ENCODE measurements at places on chromosomes 5 and 9.

GRCh38 chr5:65332591-65332990 is 149.1 kb downstream of the ADAMTS6 start:
- DNase-seq: no peak

DNA sequence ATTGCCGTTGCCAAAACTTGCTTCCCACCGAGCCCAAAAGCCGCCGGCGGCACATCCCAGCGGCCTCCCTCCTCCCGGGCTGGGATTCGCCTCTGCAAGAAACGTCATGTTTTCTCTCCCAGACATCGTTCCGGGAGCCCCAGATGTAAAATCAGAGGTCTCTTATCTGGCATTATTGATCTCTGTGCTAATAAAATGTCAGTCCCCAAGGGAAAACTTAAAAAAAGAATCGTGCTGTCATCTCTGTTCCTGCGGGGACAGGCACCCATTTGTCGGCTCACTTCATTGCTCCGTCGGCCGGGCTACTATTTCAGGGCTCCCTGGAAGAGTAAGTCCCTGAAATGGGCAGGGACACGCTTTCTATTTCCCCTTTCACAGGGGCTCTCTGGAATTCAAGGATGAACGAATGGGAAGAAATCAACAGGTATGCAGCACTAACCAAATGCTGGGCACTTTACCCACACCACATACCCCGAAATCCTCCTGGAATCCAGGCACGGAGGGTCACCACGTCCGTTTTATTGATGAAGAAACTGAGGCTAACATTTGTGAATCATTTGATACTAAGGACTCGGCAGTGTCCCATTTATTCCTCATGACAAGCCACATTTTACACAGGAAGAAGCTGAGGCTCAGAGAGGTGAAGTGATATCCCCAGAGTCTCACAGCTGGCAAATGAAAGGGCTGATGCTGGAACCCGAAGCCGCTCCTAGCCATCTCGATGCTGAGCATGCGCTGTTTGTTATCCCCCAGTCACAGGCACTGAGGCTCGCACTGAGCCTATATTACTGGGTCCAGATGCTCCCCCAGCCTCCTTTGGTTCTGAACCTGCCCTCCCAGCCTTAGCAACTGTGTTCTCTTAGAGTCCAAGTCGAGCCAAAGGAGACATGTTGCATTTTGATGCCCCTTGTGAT is 35.7 kb upstream of the MSX2 start:
- DNase-seq: no peak

DNA sequence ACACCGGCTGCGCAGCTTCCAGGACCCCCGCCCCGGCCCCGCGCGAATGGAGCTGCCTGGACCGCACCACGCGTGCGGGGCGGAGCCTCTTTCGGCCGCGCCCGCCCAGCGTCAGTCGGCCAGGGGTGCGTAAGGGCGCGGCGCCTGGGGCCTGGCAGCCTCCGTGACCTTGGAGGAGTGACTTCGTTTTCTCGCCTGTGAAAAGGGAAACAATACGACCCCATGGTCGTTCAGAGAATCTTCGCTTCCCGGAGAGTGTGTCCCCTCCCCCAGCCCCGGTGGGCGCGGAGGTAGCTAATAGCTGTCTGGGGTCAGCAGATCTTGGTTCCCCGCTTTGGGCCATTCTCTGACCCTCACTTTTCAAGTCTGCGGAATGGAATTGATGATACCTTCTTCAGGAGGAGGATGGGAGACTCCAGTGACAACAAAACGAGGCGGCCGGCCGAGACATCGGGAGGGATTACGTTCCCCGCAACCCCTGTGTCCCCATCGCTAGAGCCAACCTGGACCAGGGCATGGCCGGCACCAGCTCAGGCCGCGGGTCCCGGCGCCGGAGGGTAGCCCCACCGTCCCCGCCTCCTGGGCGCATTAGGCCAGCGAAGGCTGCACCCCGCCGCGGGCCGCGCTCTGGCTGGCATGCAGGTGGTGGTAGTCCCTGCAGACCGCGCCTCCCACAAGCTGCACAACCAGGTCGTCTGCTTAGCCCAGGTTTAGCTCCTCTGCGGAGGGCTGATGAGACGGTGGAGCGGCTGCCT is 5.5 kb upstream of the CDHR2 start:
- peak; percentile 64 for DNase-seq

GRCh38 chr9:108272349-108272899 is 583.4 kb downstream of the ACTL7B start:
- DNase-seq: no peak

- no peak for DNase-seq
Observed at GRCh38 chr9:126149661-126150060, 177.0 kb upstream of the MVB12B start.
